ENCODE measurements at places on chromosomes 6 and 20.

- DNase-seq: no peak
Observed at GRCh38 chr6:15096894-15097837, 148.7 kb upstream of the JARID2 start.

- DNase-seq: no peak
Observed at GRCh38 chr20:19911810-19912382, 105.3 kb upstream of the NAA20 start.

DNA sequence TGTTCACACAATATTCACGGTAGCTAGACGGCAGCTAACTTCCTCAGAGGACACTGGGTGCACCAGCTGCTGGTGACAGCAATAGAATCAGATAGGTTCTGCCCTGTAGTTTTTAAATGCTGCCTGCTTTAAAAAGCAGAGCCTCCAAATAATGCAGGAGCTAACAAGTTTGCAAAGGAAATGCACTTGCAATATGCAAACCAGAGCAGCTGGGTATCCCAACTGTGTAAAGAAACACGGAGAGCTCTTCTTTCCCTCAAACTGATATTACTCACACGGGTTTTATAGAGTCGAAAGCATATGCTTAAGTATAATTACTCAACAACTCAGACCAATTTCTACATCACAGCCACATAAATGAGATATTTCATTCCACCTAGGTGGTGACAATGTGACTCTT lies 432.7 kb downstream of the TFAP2A start:
- no peak for DNase-seq

DNA sequence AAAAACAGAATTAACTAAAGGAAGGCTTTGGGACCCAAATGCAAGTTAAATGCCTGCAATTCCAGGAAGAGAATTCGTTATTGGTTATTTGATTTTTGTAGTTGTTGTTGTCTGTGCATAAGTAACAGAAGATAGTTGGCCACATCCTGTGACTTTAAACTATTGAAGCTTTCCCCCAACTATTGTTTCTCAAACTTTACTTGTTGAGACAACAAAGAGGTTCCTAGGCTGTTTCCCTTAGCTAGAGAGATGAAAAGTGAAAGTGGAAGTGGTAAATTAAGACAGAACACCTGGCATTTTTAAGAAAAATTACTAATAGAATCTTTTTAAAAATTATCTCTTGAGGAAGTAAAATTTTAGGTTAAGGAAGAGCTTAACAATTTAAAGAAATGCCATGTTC lies 525.2 kb downstream of the PKHD1 start:
- DNase-seq: no peak

GRCh38 chr20:16708602-16709001 lies 21.2 kb upstream of the SNRPB2 start:
- no peak for DNase-seq

DNA sequence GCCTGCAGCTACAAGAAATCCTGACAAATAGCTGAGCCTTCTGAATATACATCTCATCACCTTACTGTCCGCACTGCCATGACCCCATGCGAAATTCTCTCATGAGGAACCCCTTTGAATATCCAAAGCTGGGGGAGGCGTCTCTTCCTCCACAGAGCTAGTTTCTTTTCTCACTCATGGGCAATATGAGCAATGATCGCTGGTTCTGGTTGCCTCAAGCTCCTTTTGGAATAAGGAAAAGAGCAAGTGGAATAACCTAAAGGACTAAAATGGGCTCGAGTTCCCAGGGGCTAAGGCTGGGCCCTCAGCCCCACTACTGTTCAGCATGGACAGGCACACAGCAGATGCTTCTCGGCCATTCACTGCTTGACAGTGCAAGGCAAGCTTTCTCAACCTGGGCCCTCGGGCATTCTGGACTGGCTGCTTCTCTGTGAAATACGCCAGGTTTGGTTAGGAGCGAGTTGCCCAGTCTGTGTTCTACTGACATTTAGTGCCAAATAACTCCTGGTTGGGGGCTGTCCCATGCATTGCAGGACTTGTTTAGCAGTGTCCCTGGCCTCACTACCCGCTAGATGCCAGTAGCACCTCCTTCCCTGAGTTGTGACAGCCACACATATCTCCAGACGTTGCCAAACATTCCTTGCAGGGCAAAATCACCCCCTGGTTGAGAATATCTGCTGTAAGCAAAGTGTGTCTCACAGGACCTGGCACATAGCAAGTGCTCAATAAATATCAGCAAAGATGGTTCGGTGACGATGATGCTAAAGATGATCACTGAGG lies 156.8 kb downstream of the CEBPB start:
- DNase-seq: no peak

DNA sequence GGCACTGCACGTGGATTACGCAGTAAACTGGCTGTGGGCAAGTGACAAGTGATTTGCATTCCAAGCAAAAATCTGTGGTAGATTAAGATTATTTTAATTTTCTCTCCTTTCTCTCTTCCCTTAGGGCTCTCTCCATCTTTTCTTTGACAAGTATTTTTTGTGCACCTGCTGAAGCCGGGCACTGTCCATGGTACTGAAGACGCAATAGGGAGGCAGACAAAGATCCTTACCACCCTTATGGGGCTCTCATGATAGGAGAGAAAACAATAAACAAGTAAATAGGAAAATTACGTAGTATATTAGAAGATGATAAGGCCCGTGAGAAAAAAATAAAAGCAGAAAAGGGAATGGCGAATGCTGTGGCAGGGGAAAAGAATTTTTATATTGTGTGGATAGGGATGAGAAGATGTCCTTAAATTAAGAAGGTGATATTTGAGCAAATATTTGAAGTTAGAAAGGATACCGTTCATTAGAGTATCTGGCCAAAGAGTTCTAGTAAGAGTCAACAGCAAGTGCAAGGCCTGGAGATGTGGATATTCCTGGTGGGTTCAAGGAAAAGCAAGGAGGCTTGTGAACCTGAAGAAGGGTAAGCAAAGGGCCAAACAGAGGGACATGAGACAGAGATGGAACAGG lies 146.0 kb downstream of the LAMP5 start:
- no peak for DNase-seq

GRCh38 chr6:2410656-2411380 lies 165.4 kb upstream of the GMDS start:
- no peak for DNase-seq

DNA sequence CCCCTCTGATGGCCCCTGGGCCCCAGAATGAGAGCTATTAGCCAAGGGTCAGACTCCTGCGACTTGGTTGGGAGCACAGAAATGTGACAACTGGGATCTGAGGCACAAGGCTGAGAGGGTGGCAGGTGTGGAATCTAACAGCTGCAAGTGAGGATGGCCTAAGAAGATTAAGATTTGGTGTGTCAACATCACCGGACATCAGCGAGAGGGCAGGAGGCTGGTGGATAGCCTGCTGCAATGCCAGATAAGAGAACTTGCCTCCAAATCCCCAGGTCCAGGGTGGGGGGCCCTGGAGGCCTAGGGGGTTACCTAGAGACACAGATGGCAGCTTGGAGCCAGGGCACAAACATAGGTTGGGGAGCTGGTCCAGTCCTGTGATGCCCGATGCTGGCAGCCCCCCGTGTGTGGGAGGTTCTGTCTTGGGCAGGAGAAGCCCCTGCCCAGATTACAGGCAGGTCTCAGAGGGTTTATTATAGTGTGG lies 155.8 kb downstream of the GRM4 start:
- no peak for DNase-seq

- no peak for DNase-seq
Observed at GRCh38 chr20:63573647-63574131, 350 bp downstream of the HELZ2 start.

DNA sequence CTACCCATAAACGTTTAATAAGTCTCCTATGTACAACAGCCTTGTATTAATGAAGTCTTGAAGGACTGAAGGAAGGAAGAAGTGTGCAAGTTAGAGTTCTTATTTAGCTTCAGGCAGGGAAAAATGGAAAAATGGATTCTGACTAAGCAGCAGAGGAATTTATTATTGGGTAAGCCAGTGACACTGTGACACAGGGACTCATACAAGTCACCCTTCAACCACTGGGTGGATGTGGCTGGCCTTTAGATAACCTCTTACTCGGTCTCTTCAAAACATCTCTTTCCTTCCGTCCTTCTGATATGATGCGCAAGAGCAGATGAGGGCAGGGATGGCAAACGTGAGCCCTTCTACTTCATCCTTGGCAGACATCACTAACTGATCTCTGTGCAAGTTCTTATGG lies 145.6 kb downstream of the DHX35 start:
- no peak for DNase-seq

DNA sequence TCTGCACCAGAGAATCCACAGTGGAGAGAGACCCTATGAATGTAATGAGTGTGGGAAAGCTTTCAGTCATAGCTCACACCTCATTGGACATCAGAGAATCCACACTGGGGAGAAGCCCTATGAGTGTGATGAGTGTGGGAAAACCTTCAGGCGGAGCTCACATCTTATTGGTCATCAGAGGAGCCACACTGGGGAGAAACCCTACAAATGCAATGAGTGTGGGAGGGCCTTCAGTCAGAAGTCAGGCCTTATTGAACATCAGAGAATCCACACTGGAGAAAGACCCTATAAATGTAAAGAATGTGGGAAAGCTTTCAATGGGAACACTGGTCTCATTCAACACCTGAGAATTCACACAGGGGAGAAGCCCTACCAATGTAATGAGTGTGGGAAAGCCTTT lies 11.9 kb downstream of the ZKSCAN8 start:
- DNase-seq: no peak

DNA sequence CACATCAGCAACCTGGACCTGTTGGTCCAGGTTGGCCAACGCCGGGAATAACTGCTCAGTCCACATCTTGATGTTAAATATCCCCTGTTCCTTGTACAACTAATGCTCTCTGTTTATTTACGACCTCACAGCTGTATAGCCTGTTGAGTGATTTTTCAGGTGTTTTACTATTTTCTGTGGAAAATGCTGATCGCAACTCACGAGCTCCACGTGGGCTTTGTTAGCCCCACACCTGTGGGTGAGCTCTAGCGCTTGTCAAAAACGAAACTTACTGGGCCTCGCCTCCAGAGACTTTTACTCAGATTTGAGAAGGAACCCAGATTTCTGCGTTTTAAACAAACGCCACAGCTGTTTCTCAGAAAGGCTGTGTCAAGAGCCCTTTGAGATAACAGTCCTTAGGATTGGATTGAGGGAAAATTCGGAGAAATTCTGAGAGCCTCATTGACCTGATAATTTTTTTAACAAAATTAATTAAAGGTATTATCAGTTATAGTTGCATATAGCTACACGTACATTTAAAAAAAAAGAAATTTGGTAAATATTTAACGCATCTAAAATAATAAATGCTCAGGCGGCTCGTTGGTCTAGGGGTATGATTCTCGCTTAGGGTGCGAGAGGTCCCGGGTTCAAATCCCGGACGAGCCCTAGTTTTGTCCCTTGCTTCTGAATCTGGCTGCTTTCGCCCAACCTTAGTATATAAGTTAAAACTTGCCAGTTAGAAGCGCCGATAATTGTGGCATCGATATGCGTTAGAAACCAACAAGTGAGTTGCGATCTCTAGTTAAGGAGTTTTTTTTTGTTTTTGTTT lies 16.7 kb downstream of the HMGN4 start:
- DNase-seq: peak; percentile 11

DNA sequence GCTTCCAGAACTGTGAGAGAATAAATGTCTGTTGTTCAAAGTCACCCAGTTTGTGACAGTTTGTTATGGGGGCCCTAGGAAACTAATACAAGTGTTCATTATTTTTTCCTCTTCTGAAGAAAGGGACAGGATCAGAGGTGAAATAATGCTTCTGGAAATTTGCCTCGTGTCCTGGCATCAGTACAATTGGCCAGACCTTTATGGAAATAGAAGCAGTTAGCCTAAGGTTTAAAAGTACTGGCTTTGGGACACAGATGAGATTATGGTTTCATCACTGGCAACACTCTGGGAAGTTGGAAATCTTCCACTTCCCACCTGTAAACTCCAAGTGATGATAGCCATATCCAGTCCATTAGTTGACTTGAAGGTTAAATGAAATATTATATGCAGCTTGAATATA lies 88.7 kb downstream of the PLCB1 start:
- no peak for DNase-seq

DNA sequence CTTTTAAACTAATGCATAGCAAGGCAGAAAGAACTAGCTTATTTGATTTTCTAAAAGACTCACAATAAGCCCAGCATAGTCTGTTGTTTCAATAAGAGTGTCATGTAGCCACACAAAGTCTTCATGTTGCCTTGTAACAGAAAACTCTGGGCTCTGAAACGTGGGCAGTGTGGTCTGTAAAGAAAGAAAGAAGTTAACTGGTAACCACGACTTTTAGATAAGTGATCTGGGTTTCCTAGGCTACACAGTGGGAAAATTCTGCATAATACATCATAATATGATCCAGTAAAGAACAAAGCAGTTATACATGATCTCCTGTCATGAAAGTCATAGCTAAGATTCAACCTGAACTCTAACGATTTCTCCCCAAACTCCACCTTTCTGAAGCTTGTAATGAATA lies 13.3 kb downstream of the SNX5 start:
- DNase-seq: no peak

DNA sequence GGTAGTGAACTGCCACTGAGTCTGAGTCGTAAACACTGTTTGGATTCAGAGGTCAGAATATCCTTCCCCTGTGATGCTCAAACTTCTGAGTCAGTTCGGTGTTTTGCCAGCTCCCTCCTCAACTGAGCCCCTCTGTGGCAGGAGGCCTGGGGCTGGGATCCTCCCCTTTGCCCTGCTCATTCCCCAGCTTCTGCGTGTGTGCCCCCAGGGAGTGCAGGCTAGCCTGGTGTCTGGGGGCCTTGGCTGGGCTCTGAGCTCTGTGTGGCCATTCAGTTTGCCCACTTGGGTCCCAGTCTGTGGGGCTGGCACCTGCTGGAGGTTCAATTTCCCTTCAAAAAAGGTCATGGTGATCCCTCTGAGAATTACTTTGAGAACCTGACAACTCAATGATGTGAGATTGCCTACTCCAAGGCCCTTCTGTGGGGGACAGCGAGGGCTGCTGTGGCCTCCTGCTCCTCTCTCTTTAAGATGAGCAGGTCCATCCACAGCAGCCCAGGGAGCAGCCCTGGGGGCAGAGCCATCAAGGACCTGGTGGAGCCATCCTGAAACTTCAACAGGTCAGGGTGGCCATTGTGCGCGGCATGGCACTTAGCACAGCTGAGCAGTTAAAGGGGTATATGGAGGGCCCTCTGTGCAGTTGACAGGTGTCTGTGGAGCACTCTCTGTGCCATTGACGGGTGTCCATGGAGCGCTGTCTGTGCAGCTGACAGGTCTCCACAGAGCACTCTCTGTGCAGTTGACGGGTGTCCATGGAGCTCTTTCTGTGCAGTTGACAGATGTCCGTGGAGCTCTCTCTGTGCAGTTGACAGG lies 147.2 kb downstream of the SYCP2 start:
- DNase-seq: no peak

DNA sequence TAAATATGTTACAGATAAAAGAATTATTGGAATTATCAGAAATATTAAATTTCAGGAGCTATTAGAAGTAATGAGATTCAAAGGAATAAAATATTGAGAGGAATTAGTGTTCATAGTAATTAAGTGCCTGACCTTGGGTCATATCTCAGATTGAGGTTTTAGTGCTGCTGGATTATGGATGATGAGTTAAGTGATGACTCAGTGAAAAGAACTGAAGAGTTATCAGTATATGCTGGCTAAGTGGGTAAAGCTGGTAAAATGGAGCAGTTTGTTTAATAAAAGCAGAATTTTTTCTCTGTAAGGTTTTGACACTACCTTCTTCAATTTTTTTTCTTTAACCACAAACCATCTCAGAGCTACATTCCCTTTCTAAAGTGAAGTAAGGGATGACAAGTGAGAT lies 206.7 kb downstream of the MANEA start:
- no peak for DNase-seq

GRCh38 chr20:17533396-17533795 lies 2.2 kb upstream of the BFSP1 start:
- DNase-seq: no peak

Measured in amygdala (tissue), 56 donors.